ENCODE measurements at places on chromosomes 6 and 20.
A peak's percentile ranks its signal among the peaks of the same experiment; 100 is the strongest.

- no peak for DNase-seq
Observed at GRCh38 chr20:13990465-13990864, at the start of gene SEL1L2. SEL1L2 (minus strand) TSS chr20:13990614; CDS start chr20:13990534, 80 bp downstream.

DNA sequence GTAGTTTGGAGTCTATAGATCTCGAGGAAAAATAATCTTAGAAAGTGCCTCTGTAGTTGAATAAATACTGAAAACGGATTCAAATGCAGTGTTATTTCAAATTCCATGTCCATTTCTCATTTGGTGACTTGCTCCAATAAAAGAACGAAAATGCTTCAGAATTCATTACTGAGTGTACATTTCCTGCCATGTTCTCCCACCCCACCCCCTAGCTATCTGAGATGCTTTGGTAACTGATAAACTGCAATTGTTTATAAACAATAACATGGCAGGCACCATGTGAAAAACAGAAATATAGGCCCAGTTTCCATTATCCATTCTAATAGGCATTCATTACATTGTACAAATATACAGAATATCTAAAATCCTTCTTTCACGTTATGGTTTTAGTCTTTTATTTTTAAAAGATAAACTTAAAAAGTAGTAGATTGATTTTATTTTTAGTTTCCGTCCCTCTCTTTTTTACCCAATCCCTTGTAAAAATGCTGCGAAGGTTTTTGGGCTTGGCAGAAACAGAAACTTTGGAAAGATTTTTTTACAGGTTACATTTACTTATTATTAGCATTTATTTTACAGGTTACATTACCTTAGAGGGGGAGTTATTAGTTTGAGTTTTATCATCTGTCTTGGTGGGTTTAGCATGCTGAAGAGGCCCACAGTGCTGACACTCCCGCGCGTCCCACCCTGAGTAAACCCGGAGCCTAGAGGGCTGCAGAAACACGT is 1.5 kb downstream of the FAM162B start:
- no peak for DNase-seq

- peak; percentile 27 for DNase-seq
Observed at GRCh38 chr20:44211177-44212039, 837 bp upstream of the OSER1 start.

- DNase-seq: peak; percentile 89
Observed at GRCh38 chr20:34874094-34874654, 1.5 kb upstream of the GGT7 start.

Measured in astrocyte of the spinal cord (primary cell).